ENCODE measurements at places on chromosomes 2 and 18.
A peak's percentile ranks its signal among the peaks of the same experiment; 100 is the strongest.

DNA sequence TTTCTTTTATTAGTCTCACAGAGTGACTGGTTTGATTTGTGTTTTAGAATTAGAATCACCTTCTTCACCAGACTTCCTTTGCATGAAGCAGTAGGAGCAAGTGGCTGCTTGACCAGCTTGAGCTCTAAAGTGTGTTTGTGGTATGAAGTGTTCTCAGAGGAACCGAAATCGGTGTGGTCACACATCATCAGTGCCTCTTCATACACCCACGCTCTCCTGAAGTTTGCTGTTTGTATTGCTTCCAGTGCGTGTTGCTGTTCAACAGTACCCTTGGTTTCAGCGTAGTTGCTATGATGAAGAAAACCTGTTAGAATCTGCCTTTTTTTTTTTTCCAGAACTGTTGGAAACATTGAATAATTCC is 77.9 kb downstream of the LIMS1 start:
- peak; percentile 69 for DNase-seq

GRCh38 chr18:35141567-35142274 is 99.1 kb upstream of the ZNF397 start:
- no peak for DNase-seq

GRCh38 chr2:138147796-138148195 is 183.5 kb downstream of the HNMT start:
- DNase-seq = no peak

- no peak for DNase-seq
These were observed 36.5 kb downstream of the KANSL3 start for GRCh38 chr2:96601382-96602292.

- DNase-seq = no peak
These were observed 15.8 kb downstream of the ADI1 start for GRCh38 chr2:3503483-3503882.

- DNase-seq = no peak
These were observed 166.7 kb downstream of the ST6GAL2 start for GRCh38 chr2:106719222-106719621.

GRCh38 chr2:184598316-184599053 is at the start of gene ZNF804A:
Gene ZNF804A (plus strand): TSS chr2:184598529. CDS start chr2:184598960, 431 bp downstream.
- DNase-seq = peak; percentile 8

DNA sequence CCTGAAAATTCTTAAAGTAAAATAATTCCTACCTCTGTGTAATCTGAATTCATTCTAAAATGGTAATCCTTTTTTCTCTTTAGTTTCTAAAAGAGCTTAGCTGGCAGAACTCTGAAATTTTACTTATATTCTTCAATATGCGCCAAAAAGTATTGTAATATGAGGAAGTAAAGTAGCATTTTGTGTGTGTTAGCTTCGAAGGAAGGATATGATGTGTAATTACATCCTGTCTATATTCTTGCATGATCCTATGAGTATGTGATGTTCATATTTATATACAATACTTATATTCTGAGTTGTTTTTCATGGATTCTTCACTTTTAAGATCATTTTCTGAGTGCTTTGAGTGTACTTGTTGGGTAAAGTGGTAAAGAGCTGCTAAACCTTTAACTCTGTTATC is 402.9 kb upstream of the PKDCC start:
- DNase-seq = no peak

GRCh38 chr2:116879650-116880160 is 934.8 kb upstream of the DDX18 start:
- no peak for DNase-seq

DNA sequence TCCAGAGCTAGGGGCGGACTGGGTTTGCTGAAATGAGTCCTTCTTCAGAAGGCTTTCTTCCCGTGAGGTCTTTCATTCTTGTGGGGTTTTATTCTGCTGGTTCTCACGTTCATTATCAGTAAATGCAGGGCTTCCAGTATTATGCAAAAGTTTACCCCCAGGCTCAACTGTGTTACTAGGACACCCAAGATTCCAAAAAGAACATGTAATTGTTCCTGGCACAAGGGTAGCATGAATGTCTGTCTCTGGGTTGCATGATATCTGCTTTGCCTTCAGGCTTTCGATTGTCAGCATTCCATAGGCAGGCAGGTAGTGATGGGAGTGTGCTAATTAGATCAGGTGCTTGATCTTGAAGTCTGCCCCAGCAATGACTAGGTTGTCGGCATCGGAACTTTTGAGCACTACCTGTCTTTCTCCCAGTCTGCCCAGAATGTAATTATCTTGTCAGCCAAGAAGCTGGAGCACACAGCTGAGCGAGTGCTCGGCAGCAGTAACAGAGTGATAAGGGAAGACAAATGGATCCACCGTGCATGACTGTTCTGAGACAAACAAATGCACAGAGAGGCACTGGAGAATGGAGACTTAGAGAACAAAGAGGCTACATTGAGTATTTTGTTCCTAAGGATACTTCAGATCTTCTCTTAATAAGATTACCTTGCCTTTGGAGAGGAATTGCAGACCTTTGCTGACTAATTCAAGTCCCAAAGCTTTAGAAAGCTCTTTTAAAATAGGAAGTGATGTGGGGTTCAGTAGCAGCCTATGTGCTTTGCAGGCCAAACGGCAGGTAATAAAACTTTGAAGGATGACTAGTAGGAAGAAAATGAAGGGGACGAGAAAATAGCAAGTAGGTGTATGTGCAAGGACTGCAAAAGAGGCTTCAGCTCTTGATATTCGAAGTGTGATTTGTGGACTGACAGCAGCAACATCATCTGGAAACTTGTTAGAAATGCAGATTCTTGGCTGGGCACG is 41.9 kb downstream of the ITGB6 start:
- no peak for DNase-seq

DNA sequence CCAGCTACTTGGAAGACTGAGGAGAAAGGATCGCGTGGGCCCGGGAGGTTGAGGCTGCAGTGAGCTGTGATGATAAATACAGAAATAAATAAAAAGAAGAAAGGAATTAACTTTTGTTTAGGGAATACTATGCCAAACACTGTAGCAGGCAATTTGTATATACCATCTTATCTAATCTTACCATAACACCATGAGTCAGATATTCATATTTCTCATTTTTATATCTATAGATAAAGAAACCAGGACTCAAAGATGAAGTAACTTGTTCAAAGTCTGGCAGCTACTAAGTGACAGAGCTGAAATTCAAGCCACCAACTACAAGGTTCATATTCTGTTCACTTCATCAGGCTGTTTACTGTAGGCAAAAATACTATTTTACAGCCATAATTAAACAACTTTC is 119.2 kb upstream of the SLC39A10 start:
- no peak for DNase-seq
